ENCODE measurements at places on chromosomes 6 and 20.

DNA sequence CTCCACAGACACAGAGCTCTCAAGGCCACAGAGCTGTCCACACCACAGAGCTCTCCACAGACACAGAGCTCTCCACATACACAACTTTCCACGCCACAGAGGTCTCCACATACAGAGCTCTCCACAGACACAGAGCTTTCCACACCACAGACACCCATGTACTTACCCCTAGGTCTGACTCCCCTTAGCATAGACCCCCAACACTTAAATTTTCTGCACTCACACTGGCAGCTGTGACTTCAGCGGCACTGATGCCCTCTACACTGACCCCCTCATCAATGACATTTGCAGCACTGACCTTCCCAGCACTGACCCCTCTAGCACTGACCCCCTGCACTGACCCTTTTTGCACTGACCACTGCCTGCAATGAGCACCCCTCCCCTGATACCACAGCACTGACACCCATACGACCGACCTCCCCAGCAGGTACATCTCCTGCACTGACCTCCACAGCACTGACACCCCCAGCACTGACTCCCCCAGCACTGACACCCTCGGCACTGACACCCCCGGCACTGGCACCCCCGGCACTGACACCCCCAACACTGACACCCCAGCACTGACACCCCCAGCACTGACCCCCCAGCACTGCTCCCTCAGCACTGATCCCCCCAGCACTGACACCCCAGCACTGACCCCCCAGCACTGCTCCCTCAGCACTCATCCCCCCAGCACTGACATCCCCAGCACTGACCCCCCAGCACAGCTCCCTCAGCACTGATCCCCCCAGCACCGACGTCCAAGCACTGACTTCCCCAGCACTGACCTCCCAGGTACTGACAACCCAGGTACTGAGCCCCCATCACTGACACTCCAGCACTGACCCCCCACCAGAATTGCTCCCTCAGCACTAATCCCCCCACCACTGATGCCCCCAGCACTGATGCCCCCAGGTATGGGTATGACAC lies 56.5 kb downstream of the ERMARD start:
- no peak for DNase-seq

- DNase-seq = no peak
Measured at GRCh38 chr6:12484519-12484918, 194.4 kb downstream of the EDN1 start.

DNA sequence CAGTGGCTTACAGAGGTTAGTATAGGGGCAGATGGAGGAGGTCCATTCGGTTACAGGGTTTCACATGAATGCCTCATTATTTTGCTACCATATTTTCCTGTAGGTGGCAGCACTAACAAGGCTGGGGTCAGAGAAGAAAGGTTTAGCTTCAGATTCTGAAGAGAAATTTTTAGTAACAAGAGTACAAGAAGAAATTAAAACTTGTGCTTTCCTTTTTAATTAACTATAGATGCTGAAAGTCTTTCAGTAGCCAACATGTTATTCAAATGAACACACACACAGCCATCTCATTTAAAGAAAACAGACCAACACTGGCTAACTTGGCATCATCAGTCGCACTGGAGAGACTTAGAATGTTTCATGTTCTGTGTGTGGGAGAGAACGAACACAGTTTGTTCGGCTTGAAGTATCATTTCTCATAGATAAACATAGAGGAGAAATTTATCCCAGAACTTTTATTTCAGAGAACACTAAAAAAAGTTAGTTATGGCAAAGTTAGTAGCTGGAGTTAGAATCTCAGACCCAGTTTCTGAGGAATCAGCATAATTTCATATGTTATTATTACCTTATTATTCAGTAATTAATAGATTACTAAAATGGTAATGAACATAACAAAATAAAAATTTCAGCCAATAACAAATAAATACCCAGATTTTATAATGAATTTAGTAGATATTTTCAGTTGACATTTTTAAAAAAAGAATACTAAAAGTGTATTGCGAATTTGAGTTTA lies 314.0 kb upstream of the RSPO3 start:
- DNase-seq = no peak

GRCh38 chr6:53342217-53342616 lies 6.5 kb downstream of the ELOVL5 start:
- no peak for DNase-seq

DNA sequence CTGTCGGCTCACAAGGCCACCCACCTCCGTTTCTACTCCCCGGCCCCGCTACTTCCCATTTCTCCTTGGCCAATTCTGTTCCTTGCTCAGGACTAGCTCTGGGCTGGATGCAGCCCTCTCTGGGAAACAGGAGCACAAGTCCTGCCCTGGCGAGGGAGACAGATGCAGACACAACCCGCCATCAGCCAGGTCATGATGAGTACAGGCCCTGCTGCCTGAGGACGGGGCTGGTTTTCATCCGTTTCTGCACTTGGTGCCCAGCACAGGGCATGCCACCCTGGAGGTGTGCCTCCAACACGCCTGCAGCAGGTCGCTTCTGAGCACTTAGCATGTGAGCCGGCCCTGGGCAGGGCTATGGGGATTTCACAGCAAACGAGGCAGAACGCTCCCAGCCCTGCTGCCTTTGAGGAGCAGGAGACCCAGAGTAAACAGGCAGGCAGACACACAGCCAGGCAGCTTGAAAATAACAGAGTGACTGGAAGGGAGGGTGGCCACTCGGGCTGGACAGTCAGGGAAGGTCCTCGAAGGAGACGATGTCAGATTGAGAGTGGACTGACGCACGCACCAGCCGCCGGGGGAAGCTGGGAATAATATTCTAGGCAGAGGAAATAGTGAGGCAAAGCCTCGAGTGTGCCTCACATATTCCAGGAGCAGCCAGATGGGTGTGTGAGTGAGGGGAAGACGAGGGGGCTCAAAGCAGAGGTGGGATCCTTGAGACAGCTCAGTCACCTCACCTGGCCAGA lies 21.2 kb upstream of the VSTM2L start:
- no peak for DNase-seq

DNA sequence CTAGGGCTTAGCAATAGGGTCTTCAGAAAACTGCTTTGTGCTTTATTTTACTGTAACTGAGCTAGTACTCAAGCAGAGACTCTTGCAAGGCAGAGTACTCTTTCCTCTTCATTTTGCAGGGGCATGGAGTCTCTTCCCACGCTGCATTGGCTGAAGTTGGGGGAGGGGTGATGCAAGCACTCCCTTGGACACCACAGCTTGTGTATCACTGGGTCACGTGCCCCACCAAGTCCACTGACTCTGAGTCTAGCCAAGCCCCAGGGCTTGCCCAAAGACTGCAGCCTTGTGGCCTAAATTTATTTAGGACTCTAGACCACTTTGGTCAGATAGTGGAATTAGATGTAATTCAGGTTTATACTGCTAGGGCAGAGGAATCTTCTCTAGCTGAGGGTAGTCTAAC lies 1075.0 kb upstream of the ADGRB3 start:
- DNase-seq = no peak

GRCh38 chr6:138865480-138866109 lies 69.7 kb downstream of the ECT2L start:
- DNase-seq = no peak

GRCh38 chr6:79536585-79536953 lies 661 bp downstream of the LCA5 start:
- no peak for DNase-seq

DNA sequence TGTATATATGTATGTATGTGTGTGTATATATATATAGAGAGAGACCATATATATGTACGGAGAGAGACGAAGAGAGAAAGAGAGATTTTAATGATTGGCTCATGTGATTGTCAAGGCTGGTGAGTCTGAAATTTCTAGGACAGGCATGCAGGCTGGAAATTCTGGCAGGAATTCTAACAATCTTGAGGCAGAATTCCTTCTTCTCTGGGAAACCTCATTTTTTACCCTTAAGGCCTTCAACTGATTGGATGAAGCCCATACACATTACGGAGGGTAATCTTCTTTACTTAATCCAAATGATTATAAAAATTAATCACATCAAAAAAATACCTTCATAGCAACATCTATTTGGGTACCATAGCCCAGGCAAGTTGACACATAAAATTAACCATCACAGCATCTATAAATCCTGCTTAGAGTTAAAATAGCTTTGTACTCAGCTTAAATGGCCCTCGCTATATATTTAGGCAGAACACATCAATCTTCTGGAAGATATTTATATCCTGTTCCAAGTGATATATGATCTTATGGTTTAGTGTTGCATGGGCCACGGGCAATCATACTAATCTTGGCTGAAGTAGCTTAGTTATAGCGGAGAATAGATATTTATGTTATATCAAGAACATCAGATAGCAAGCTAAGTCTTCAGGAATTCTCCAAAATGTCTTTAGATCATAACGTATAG lies 36.6 kb downstream of the ABRACL start:
- DNase-seq = no peak
